ENCODE measurements at places on chromosomes 4 and X. TPM values are rescaled to one million over a fixed set of nuclear protein-coding genes. Genes with fewer than 3 reads are reported as not detected.

The PPARGC1A gene
- total RNA-seq = 89.7 TPM

The TIGD4 gene
- total RNA-seq = not detected

The CITED1 gene
- not detected for total RNA-seq

The GPR119 gene
- total RNA-seq = not detected

The ZAR1 gene
- total RNA-seq = not detected

The MTMR8 gene
- 15.1 TPM for total RNA-seq

The XAGE2 gene
- total RNA-seq = not detected

The RPL36A gene
- total RNA-seq = 520 TPM

The CLNK gene
- total RNA-seq = 0.48 TPM

The CHRDL1 gene
- 13.8 TPM for total RNA-seq

The TXK gene
- total RNA-seq = 2.6 TPM

The MAGEC2 gene
- not detected for total RNA-seq

The WFS1 gene
- total RNA-seq = 23.2 TPM

The MORC4 gene
- total RNA-seq = 9.6 TPM

The DMRTC1 gene
- total RNA-seq = not detected

The MAGEE1 gene
- total RNA-seq = 1.5 TPM

The ARMCX1 gene
- 5.2 TPM for total RNA-seq

The RHOXF1 gene
- total RNA-seq = not detected

The UGT2B11 gene
- not detected for total RNA-seq

The ADAMTS3 gene
- 0.64 TPM for total RNA-seq

The DNAAF6 gene
- not detected for total RNA-seq

The DCLK2 gene
- 11.6 TPM for total RNA-seq

The TMPRSS11A gene
- not detected for total RNA-seq

Measured in transverse colon (tissue), 4 donors.